Spinal cord (tissue), 10 donors: ENCODE measurements at places on chromosomes 4 and X.

DNA sequence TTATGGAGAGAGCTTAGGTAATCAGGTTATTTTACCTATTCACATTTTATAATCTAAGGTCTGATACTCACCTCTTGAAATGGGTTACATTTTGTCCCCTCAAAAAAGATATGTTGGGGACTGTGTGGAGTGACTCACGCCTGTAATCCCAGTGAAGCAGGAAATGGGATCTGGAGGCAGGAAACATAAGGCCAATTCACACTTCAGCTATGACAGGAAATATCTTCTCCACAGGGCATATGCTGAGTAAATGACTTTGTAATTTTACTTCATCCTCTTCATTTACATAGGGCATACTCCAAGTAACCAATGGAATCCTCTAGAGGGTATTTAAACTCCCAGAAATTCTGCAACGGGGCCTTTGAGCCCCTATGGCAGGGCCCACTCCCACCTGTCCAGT, 54.8 kb upstream of the ZMAT1 start:
- DNase-seq, result no peak

DNA sequence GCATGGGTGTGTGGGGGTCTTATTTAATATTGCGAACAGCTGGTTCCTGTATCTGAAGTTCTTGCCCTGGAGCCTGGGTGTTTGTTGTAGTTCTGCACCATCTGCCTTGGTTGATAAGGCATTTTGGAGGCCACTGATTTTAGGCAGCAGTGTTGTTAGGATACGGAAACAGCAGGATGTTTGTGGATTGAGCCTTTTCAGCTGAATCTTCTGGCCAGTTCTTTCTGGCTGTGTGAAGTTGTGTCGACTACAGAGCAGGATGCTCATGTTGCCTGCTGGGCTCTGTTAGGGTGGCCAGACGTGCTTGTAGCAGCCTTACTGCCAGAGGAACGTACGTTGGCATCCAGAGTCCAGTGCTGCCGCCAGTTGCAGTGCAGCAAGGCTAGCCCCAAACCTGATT, 134.2 kb downstream of the PTTG2 start:
- DNase-seq, result no peak

GRCh38 chr4:64781737-64782326, 372.6 kb upstream of the TECRL start:
- DNase-seq, result peak; percentile 42

- no peak for DNase-seq
These were observed 421.2 kb upstream of the NWD2 start for GRCh38 chr4:36823199-36823967.

DNA sequence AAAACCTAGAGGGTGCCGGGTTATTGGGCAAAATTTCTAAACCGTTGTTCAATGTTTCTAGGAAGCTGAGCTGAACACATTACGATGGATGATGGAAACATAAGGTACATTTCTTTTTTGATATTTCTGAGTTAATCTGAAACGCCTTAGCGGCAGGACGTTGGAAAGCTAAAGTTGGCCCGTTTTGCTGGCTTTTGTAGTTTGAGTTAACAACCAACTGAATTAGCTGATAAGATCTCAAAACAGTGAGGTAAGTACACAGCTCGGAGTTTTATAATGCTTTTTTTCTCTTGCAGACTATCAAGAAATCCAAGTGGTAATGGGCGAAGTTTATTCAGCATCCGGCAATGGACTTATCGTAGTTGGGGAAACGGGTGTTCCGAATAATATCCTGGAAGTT, 73.5 kb downstream of the PRSS12 start:
- no peak for DNase-seq

DNA sequence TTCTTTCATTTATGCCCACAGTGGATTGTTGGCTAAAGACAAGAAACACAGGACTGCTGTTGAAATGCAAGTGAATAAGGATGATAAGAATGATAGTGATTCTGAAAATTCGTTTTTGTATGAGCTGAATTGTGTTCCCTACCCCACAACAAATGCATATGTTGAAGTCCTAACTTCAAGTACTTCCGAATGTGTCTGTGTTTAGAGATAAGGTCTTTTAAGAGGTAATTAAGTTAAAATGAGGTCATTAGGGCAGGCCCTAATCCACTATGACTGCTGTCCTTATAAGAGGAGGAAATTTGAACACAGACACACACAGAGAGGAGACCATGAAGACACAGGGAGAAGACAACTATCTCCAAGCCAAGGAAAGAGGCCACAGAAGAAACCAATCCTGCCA, 126.6 kb upstream of the ACSL4 start:
- DNase-seq, result no peak

- peak; percentile 78 for DNase-seq
These were observed at the start of gene MAP7D3 for GRCh38 chrX:136251041-136251991. TSS of gene MAP7D3 (minus strand) at chrX:136251400. CDS start at chrX:136251358, 42 bp downstream.

- no peak for DNase-seq
These were observed 22.7 kb upstream of the STX18 start for GRCh38 chr4:4564522-4564921.

GRCh38 chr4:33302321-33302720, 2582.2 kb downstream of the PCDH7 start:
- DNase-seq, result no peak

- no peak for DNase-seq
These were observed 12.0 kb upstream of the IGSF1 start for GRCh38 chrX:131301155-131301554.

DNA sequence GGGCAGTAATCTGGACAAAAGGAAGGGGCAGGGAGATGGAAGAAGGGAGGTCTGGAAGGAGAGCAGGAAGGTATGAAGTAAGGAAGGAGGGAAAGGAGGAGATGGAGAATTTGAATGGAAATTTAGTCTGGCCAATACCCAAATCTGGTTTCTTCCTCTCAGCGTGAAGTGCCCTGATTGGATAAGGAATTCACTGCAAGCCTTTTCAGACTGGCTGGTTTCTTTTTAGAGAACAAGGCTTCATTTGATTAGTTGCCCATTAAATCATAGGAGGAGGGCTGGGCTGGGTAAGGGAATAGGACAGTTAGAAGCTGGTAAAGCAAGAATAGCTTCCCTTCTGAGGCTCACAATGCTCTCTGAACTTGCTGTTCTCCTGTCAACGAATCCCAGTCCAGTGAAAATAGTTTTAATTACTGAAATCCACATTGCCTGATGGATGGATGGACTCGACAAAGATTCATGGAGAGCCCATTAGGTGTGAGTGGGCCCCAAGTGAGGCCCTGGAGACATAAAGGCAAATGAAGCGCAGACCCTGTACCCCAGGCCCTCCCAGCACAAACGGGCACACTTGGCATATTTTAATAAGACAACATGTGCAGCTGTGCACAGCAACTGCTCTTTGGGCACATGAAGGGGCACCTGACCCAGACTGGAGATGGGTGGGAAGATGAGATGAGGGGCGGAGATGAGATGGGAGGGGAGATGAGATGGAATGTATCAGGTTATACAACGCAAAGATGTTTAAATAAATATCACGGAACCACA, 347.1 kb upstream of the GATB start:
- no peak for DNase-seq

DNA sequence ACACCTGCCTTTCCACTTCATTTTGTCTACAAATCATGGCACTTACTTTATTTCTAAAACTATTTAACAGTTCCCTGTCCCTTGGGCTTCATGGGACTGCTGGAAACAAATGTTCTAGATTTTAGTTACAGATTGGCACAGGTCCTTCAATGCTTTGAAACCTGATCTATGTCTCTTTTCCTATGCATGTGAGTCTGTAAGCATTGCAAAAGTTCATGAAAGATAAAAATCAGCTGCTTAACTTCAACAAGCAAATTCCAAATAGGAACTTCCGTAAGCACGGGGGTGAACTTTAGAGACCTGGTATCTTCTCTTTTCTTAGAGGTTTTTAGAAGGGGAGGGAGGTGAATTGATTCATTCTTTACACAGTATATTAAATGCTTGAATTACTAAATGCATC, 9.5 kb downstream of the LGI2 start:
- DNase-seq, result no peak

GRCh38 chrX:69152417-69152841, 12.8 kb downstream of the PJA1 start:
- DNase-seq, result no peak

- peak; percentile 67 for DNase-seq
These were observed 49.8 kb downstream of the TBCK start for GRCh38 chr4:106266201-106266600.

DNA sequence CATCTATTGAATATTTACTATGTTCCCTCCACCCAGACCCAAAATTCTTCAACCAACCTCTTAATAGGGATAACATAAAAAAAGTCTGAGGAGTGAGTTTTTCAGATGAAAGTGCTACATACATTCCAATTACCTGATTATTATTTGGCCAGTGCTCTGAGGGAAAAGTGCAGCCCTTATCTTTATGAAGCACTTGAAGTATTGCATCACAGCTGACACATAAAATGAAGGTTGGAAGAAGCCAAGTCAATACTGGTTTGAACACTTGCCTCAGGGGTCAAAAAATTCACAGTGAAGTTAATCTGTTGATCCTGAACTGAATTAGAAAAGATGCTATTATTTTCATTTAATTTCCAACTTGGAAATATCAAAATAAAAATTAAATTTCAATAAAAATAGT, 498.9 kb downstream of the INPP4B start:
- DNase-seq, result no peak

GRCh38 chr4:168978001-168978700, 31.9 kb downstream of the CBR4 start:
- no peak for DNase-seq

- no peak for DNase-seq
These were observed 272.1 kb upstream of the HS3ST1 start for GRCh38 chr4:11700751-11701226.

DNA sequence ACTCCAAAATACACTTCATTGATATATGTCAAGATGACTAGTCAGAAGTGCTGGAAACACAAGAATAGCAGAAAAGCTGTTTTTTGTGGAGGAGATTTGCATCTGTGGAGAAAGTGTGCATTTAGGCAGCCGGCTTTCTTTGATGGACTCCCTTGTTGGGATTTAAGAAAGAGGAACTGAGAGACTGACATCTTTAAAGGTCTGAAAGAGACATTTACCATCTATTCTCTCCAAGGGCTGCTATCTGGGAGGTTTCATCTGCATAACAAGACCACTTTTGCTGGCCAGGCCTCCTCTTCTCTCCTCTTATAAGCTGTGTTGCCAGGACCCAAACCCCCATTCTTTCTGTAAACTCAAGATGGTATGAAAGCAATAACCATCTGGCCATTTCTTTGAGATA, 1065.0 kb downstream of the NLGN4X start:
- no peak for DNase-seq

- DNase-seq, result no peak
These were observed 30.9 kb downstream of the AR start for GRCh38 chrX:67574696-67575095.

- no peak for DNase-seq
These were observed 129.5 kb downstream of the GRID2 start for GRCh38 chr4:92433272-92433758.

DNA sequence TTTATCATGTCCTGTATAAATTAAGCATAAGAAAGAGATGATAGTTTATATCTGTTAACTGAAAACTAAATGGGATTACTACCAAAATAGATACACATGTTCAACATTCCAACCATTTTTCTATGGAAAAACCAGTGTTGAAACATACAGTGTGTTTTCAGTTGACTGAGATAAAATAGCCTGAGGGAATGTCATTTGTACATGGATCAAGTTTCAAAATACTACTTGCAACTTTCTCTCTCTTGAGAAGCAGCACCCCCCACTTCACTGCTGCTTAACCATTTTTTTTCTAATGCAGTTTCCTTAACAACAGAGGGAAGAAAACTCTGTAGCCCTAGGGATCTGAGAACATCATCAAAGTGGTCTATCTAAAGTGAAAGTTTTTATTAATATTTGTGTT, 70.8 kb downstream of the NPNT start:
- DNase-seq, result no peak

GRCh38 chr4:65033899-65034298, 624.6 kb upstream of the TECRL start:
- peak; percentile 27 for DNase-seq

DNA sequence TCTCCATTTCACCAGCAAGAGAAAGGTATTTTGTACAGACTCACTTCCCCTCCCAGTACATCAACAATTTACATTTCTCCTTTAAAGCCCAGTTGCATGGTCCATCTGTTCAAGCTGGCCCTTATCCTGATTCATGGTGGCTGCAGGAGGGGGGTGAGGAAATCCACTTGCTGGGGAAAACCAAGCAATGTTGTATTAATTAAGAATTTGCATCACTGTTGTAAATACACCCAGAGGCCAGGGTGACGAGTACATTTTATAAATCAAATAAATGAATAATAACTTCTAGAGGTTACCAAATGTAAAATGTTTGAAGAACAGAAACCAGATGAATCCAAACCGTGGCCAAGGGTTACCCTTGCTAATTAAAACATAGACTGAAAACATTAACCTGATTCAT, 395.9 kb upstream of the INTU start:
- no peak for DNase-seq

DNA sequence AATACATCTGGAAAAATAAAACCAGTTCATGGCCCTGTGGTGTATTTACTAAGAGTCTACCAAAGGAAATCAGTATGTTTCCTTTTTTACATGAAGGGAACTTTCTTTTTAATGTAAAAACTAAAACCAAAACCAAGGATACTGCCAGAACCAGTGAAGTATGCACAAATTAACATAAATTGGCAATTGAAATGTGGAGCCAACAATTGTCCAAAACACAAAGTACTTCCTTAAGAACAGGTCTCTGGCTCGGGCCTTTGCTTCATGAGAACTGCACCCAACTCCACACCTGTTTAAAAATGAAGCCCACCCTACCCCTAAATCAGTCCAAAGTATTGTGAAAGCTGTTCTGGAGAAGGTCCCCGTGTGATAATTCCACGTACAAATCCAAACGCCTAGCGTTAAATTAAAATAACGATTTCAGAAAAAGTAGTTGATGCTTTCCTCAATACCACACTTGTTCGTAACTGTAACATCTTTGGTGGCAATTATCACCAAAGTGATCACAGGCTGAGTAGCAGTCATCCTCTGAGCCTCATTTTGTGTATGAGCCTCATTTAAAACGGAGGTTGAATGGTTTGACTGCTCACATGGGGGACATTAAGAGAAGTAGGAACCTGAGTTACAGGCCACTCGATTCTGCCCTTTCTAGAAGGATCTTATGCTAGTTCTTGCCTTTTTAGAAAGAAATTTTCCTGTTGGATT, 93.0 kb downstream of the GEMIN8 start:
- no peak for DNase-seq

GRCh38 chr4:83255584-83255983, 29.0 kb downstream of the COQ2 start:
- DNase-seq, result no peak

GRCh38 chrX:143429131-143429530, 88.1 kb downstream of the SPANXN3 start:
- DNase-seq, result no peak

- no peak for DNase-seq
These were observed 20.0 kb upstream of the PRRG3 start for GRCh38 chrX:151675121-151675746.
